ENCODE measurements at places on chromosomes 1 and 21.

DNA sequence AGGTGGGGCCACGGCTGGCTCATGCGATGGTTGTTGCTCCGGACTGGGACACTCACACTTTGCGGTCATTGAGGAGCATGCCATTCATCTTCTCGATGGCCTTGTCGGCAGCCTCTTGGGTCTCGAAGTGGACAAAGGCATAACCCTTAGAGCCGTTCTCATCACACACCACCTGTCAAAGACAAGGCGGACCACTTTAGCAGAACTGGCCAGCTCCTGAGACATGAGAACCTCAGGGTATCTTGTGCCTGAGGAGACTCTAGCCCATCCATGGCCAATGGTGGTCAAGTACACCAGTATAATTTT, 5.5 kb downstream of the PABPC4 start:
- no peak for DNase-seq

GRCh38 chr1:211783897-211784296, 46.7 kb downstream of the LPGAT1 start:
- no peak for DNase-seq

GRCh38 chr21:15645830-15646229, 84.0 kb upstream of the USP25 start:
- DNase-seq = no peak

- DNase-seq = no peak
Observed at GRCh38 chr1:86868477-86868876, 45.4 kb downstream of the SELENOF start.

- no peak for DNase-seq
Observed at GRCh38 chr1:54255026-54255702, 55.2 kb downstream of the MRPL37 start.

DNA sequence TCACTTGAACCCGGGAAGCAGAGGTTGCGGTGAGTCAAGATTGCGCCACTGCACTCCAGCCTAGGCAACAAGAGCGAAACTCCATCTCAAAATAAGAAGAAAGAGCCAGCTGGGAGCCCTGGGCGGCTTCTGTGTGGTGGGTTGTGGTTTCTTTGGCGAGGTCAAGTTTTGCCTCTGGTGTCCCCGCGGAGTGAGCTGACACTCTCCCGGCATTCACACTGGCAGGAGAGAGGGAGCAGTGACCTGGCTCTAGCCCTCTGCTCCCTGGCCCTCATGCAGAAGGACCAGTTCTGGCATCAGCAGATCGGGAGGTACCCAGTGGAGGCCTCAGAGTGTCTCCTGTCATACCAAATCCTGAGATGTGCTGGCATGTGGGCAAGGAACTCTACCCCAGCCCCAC, 81.0 kb upstream of the VAMP3 start:
- no peak for DNase-seq

DNA sequence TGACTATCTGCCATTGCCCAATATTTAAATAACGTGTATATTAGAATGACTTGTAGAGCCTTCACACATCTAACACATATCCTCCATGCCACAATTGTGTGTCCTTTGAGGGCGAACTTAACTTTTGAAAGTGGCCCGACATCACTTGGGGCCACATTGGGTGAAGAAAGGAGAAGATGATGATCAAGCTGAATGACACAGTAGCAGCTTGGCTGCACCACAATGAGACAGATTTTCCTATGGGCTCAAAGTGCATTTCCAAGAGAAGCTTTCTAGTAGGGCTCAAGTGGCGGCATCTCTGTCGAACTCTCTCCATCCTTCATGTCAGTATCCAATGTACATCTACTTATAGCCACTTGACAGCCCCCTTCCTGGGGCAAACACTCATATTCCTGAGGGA, 3.7 kb upstream of the BGLAP start:
- DNase-seq = no peak

DNA sequence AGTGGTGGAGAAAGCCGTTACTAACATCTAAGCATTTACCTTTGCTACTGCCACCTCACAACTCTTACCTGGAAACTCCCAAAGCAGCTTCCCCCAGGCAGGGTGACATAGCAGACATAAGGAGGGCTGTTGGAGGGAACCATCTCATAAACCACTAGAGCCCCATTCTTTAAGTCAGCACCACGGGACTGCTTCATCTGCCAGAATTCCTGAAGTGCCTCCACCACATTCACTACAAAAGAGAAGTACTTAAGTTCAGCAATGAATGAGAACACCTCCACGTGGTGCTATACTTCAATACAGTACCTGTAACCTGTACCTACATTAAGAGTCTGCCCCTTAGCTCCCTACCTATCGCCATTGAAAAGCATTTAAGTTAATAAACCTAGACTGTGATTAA, 10.3 kb downstream of the LIX1L start:
- DNase-seq = no peak

DNA sequence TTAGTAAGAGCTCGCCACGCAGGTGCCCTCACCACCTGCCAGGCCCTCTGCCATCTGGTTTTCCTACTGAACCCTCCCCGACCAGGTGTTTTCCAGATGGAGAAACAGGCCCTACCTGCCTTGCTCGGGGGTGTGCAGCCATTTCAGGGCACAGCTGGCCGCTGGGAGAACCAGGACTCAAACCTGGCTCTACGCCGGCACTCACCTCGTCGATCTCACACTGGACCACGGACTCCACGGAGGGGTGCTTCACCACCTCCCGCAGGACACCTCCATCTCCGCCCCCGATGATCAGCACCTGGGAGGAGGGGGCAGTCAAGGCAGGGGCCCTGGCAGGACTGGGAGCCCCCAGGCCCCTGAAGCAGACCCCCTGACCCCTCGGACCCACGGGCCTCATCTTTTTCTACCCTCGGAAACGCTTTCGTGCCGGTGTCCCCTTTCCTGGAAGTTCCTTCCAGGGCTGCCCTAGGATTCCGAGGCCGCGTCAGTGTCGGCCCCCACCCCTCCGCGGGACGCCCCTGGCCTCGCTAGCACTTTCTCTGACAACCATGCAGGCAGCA, 1.1 kb downstream of the SRM start:
- no peak for DNase-seq

Data from T-helper 2 cell treated with Interferon-gamma antibody and Interleukin-4, amounts not matched to agents 5 μg/mL and 100 μg/mL, for 36 hours (primary cell).